T-helper 9 cell (primary cell): ENCODE measurements at places on chromosomes 7 and 10.

- DNase-seq, result no peak
Measured at GRCh38 chr7:105524840-105525239, 2.8 kb upstream of the PUS7 start.

GRCh38 chr7:141715018-141715417 is 6.9 kb downstream of the WEE2 start:
- no peak for DNase-seq

DNA sequence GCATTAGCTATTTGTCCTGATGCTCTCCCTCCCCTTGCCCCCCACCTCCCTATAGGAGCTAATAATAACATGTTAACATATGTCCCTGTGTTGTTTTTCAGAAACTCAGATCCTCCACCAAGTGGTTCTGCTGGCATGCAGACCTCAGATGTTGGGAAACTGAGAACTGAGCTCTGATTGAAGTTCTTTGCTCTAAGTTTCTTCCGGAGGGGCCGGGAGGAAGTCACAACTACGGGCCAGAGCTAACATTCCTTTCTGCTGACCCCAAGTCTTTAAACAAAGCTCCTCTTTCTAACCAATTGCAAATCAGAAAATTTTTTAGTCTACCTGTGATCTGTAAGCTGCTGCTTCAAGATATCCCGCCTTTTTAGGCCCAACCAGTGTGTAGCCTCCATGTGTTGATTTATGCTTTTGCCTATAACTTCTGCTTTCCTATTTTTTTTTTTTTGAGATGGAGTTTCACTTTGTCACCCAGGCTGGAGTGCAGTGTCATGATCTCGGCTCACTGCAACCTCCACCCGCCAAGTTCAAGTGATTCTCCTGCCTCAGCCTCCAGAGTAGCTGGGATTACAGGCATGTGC is 66.6 kb downstream of the LYZL1 start:
- no peak for DNase-seq

DNA sequence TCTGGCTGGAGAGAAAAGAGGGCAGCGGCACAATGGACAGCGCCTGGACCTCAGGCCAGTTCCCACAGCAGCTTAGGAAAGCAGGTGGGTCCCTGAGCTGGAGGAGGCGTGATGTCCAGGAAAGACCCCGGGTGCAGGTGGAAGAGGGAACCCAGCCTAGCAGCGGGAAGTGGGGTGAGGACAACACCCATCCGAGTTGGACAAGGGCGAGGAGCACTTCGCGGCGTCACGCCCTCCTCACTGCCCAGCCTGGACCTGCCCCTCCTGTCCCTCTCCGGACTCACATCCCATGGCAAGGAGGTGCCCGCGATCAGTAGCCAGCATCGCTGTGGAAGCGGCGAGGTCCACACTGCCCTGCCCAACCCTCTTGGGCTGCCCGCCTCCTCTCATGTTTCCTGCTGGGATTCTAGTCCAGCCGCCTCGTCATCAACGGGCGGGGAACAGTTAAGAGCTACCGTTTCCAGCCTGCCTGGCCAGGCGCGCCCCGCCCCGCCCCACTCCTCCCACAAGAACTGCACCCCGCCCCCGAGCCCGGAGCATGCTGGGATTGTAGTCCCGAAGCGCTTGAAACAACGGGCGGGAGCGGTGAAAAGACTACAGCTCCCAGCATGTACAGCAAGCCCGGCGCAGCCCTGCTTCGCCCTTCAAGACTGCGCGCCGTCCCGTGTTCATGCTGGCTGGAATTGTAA is 930.6 kb upstream of the ZNF722 start:
- DNase-seq, result no peak

DNA sequence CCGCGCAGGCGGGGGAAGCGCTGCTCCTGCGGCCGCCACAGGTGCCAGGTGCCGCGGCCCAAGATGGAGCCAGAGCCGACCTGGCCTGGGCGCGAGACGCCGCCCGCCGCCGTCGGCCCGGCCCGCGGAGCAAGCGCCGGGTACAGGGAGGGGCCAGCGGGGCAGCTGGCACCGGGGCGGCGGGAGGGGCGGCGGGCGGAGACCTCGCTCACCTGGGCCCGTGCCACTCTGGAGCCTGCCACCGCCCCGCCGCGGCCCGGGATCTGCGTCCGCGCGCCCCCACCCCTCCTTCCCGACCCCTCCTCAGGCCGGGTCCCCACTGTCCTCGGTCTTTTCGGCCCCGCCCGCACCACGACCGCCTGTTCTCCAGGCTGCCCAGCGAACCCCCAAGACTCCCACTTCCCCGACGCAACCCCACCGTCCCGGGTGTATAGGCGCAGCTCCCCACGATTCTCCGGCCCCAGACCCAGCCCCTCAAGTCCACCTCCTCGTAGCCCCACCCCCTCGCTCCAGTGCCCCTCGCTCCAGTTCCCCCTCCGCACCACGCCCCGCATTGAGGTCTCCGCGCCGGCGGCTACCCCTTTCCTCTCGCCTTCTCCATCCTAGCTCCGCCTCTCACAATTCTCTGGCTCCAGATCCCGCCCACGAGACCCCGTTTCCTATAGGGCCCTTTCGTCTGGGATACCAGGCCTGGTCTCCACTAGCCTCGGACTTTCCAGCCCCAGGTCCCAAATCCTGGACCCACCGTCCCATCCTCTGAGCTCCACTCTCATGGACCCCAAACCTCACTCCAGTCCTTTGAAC is at the start of gene GPRIN2:
GPRIN2 (minus strand) TSS at position 144 of the 804 bp plus-strand sequence. CDS start 5,922 bp downstream, outside the sequence.
- DNase-seq, result no peak

DNA sequence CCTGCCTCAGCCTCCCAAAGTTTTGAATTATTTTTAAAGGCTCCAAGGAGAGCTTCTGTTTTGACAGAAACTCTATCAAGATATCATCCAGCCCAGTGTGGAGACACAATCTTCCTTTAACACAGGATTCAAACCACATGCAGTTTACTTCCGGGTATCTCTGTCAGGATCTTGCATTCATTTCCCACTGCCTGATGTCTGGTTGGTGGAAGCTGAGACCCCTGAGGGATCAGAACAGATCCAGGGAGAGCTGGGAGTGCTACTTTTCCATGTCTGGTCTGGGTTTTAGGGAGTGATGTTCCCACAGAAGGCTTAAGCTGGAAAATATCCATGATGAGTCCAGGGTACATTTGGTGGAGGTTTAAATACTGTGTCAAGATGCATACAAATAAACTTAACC is 16.7 kb downstream of the PTPRE start:
- DNase-seq, result no peak

DNA sequence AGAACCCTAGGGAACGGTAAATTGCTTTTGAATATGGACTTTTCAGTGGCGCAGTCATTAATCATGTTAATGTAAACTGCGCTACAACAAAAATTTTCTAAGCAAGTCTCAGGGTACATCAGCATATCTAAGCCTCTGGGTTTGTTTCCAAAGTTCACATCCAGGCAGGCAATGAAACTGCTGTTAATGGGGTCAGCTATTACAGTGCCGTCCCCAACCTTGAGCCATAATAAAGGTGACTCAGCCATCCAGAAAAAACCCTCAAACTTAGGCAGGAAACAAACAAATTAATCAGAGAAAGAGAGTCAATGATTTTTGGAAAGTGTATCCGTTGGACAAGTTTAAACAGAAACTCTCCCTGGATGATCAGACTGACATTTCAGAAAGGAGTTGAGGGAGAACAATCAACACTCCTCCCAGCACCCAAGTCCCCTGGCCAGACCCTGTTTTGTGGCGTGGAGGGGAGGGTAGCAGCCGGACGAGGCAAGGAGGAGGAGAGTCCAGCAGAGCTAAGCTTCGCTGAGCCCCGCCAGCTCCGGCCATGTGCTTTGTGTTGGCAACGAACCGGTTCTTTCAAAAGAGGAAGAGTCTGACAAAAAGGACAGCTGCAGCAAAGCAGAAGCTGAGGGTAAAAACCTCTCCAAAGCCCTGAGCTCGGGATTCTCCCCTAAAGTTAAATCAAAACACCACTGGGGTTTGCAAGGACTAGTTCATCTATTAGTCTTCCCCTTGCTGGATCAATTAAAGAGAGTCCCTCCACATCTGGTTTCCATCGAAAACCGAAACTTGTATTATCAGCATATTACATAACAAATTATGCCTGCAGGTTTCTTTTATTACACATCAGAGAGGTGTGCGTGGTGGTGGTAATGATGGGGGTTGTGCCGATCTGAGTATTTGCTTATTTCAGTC is 3.6 kb downstream of the FAM53B start:
- DNase-seq, result no peak

DNA sequence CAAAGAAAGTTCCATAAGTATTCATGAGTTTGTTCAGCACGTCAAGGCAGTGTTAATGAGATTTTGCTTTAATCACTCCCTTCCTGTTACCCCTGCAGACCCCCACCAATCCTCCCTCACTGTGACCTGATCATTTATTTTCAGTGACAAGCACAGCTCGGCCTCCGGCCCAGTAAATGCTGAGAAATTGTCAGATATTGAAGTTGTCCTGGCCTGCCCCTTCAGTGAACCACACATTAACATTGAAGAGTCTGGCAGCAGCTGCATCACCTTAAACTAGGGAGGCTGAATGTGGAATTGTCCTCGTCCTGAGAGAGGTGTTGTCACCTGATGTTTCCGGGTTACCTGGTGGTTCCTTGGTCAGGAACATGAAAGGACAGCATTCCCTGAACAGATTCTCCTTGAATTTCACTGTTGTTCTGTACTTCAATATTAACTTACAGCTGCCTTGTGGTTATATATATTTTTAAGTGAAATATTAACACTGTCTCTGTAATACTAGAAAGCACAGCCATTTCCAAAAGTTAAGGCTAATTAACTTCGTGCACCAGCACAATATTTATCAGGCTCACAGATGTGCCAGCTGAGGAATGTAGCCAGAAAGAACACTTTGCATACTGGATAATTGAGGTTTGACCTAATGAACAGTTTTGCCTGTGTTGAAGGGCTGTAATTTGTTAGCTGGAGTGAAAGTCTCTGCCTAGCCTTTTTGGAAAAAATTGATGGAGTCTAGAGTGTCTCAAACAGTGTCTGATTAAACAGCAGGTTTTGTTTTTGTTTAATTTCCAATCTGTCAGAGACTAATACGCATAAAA is 265.3 kb downstream of the HDAC9 start:
- no peak for DNase-seq

DNA sequence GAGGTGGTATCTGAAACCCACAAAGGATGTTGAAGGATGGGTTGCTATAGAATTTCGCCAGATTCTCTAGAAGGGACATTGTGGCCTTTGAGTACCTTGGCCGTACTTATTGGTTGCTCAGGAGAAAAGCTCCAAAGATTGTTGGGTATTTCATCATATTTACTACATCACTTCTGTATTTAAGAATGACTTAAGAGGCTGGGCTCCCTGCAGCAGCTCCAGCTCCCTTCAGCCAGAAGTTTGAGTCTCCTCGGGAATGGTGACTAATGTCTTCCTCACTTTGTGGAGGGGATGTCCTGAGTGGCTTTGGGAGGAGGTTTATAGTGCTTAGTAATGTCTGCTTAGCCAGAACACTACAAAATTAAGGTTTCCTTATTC is 18.1 kb downstream of the MINDY4 start:
- DNase-seq, result no peak

- DNase-seq, result no peak
Measured at GRCh38 chr10:108393089-108393488, 1228.6 kb upstream of the SORCS1 start.

DNA sequence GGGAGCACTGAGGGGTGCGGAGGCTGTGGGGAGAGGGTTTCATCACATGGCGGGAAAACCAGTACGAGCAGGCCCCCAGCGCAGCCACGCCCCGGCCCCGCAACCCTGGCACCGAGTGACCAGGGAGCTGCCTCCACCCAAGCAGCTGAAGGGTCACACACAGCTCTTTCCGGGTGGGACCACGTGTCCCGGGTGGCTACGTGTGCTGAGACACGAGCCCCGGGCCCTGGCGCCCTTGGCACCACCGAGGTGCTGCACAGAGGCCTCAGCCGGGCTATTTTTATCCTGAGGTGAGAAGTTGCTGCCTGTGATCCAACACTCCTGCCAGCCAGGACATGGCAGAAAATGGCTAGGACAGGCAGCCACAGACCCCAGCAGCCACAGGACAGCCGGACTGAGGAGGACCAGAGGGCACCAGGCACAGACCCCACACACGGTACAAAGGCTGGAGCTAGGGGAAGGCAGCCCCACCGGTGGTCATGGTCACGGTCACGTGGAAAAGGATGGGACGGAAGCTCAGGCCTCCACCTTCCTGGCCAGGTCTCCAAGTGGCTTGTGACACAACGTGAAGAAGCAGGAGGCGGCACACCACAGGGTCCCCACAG is 223.7 kb downstream of the MAD1L1 start:
- no peak for DNase-seq

- DNase-seq, result no peak
Measured at GRCh38 chr7:68038621-68039314, 1042.1 kb downstream of the TYW1 start.

- DNase-seq, result no peak
Measured at GRCh38 chr10:106370751-106371150, 793.8 kb downstream of the SORCS1 start.

- no peak for DNase-seq
Measured at GRCh38 chr7:135348493-135348892, 114.9 kb downstream of the STRA8 start.

GRCh38 chr10:80184291-80184690 is 21.0 kb downstream of the ANXA11 start:
- DNase-seq, result no peak

GRCh38 chr10:133618851-133619250 is 7.7 kb downstream of the FRG2B start:
- DNase-seq, result no peak

DNA sequence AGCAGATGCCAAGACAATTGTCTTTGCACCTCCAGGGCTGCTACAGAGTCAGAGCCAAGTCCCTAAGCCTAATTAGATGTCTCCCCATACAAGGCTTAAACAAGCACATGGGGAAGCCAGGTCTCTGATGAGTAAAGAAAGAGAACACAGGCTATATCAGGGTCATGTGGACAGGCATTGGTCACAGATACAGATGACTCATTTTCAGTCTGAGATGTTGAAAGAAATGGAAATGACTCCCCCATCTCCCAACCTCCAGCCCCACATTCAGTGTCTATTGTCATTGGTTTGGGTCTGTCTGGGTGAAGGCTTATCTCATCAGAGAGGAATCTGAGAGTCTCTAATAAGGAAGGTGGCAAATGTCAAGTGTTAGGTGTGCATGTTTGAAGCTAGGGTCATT is 290.1 kb upstream of the KIAA1217 start:
- no peak for DNase-seq

DNA sequence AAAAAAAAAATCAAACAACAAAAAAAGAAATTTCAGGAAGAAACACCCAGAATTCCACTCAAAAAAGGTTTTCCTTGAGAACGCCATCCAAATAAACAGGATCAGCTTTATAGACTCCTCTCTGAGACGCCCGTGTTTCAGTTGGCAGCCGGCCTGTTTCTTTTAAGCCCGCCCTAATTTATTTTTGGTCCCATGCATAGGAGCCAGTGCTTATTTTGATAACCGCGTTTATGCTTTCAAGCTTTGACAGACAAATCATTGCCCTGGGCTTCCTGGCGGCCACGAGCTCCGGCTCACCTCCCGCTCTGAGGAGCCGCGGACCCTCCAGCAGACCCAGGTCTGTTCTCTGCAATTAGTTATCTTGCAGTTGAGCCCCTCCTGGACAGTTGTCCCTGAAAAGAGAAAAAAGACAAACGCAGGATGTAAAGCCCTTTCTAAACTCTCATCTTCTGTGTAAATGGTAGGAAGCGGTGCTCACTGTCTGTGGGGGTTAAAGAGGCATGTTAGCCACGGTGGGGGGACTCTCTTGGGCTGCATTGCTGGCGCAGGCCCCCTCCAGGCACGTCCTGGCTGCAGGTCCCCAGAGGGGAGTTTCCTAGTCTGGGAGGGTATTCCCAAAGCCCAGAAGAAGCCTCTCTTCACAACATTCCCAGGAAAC is 22.2 kb upstream of the UNCX start:
- no peak for DNase-seq
